ENCODE measurements at places on chromosomes 5 and 9.

GRCh38 chr5:71938895-71939294 lies 168.4 kb upstream of the MAP1B start:
- DNase-seq = no peak

DNA sequence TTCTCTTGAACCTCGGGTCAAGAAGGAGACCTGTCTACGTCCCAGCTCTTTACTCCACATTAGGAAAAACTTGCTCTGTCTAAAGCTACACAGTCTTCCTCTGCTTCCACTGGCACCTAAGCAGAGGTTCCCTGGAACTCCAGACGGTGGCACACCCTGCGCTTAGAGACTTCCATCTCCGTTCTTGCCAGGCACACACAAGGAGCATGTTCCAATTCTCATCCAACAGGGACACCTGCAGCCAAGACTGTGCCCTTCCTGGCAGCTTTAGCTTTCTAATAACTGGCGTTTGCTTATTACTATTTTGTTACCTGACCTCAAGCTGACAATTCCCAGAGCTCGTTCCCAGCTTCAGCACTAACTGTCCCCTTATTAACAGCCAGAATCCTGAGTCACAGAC lies 16.0 kb downstream of the CAPSL start:
- DNase-seq = no peak

DNA sequence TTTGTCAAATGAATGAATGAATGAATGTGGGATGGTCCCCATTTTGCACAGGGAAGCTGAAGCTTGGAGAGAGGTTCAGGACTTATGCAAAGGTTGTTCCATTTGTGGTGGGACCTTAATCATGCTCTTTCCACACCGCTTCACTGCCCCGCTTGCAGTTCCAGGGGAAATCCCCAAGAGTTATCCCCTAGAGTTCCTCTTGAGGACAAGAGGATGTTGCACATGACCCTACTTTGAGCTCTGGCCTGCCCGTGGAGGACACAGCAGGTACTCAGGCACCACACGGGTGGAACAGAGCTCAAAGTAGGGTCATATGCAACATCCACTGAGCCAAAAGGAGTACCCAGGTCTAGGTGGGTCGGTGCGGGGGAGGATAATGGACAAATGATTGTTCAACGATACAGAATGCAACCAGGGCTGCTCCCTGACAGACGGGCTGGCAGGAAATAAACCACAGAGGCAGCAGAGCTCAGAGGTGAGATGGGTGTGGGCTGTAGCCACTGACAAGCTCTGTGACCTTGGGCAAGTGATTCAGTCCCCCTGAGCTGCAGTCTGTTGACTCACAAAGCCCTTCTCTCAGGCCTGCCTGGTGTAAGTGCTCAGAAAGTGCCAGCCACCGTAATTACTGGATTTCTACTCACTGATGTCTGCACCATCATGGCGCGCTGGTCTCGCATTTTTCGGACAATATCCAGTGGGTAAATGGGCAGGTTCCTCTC lies 60.3 kb upstream of the EPB41L4B start:
- no peak for DNase-seq

DNA sequence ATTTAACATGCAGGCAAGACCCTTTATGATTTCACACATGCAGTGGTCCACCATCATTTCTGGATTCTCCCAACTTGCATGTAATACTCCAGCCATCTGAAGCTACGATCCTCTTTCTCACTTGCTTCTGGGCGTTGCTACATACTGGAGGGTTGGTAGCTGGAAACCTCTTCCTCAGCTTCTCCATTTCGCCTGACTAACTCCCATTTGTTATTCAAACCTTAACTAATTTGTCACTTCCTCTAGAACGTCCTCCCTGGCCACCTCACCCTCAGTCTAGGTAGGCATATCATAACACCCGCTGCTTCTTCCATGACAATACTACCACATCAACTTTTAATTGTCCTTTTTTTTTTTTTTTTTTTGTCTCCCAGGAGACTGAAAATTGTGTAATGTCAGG lies 72.6 kb upstream of the EQTN start:
- DNase-seq = no peak

DNA sequence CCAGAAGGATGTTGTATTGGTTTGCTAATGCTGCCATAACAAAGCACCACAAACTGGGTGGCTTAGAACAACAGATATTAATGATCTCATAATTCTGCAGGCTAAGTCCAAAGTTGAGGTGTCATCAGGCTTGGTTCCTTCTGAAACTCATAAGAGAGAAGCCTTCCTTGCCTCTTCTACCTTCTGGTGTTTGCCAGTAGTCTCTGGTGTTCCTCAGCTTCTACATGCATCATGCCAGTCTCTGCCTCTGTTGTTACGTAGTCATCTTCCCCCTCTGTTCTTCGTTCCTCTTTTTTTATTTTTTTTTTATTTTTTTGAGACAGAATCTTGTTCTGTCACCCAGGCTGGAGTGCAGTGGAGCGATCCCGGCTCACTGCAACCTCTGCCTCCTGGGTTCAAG lies 61.8 kb downstream of the LRRC70 start:
- DNase-seq = no peak

DNA sequence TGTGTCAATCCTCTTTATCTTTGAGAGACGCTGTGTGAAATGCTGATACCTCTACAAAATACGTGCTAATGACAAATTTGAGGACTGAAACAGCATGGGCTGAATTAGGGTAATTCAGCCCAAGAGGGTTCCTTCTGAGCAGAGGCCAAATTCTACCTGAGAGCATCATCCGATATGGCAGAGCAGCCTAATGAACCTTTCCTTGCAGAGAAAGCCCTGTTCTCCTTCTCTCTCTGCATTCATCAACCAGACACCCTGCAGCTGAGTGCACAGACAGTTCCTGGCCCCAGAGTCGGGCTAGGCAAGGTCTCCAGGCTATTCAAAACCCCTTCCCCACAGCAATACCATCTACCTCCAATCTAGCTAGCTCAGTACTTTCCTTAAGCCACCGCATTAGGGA lies 77.9 kb downstream of the TRIM32 start:
- no peak for DNase-seq

DNA sequence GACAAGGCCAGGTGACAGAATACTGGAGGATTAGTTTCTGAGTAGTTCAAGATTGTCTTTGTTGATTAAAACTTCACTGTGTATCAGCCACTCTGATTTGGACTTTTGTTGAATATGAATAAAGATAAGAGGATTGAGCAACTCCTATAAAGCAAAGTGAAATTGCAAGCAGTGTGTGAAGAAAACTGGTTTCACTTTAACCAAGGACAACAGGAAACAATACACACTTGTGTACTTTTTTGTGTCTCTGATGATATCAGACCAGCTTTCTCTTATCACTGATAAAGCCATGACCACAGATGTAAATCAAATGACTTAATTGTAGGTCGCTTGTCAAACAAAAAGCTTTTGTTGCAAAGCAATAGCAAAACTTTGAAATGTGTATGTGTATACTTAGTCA lies 268.6 kb downstream of the FER start:
- no peak for DNase-seq

- no peak for DNase-seq
These were observed 65.8 kb downstream of the TSTD2 start for GRCh38 chr9:97567182-97567893.

DNA sequence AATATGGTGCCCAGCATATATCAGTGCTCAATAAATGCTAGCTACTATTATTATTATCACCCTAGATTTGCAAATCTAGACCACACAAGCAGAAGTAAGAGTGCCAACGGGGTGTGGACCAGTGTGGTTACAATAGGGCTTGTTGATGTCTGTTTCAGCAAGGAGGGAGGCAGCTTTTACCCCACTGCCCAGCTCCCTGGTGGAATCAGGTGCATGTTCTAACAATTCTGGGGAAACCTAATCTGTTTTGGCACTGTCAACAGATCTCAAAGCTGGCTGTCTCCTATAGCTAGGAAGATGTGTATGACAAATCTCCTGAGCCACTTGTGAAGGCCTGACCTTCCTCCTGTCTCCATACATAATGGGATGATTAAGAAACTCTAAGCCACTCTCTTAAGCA lies 5.7 kb downstream of the TGFBI start:
- no peak for DNase-seq

Measured in SK-N-SH (cell line).